ENCODE measurements at places on chromosomes 1 and 21.

GRCh38 chr1:212608959-212609700 is 569 bp downstream of the ATF3 start:
- no peak for DNase-seq

- no peak for DNase-seq
These were observed 10.0 kb downstream of the FAM229A start for GRCh38 chr1:32352239-32352745.

- DNase-seq = peak; percentile 81
These were observed 466 bp downstream of the VPS26C start for GRCh38 chr21:37266515-37267221.

DNA sequence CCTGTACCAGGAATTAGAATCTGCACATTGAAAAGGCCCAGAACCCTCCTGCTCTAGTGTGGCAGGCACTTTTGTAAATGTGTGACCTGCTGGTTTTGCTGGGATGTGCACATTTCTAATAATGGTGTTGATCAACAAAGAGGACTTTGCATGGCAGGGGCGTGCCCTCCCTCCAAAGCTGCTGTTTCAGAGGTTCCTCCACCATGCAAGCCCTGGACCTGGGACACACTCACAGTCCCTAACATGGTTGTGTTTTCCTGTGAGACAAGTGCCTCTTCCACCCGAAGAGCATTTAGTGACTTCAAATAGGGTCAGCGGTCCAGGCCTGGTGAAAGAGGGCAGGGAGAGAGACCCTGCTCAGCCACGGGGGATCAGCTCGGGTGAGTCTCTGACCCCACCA is 28.1 kb downstream of the TENT5C start:
- no peak for DNase-seq

GRCh38 chr1:58158506-58159433 is 387.8 kb downstream of the OMA1 start:
- no peak for DNase-seq

DNA sequence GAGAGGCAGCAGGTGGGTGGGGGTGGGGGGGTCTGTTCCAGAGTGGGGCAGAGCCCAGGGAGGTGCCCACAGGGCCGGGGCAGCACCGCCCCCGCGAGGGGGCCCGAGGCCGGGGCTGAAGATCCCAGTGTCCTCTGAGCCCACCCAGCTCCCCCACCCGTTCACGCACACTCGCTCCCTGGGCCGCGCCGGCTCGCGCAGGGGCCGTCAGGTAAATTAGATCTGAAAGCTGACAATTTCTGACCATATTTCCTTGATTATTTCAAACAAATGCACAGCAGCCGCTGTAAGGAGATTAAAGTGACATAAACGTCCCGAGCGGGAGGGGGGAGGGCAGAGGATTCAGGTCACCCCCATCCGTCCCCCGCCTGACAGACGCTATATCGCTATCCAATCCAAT is 118.0 kb downstream of the CASZ1 start:
- no peak for DNase-seq

DNA sequence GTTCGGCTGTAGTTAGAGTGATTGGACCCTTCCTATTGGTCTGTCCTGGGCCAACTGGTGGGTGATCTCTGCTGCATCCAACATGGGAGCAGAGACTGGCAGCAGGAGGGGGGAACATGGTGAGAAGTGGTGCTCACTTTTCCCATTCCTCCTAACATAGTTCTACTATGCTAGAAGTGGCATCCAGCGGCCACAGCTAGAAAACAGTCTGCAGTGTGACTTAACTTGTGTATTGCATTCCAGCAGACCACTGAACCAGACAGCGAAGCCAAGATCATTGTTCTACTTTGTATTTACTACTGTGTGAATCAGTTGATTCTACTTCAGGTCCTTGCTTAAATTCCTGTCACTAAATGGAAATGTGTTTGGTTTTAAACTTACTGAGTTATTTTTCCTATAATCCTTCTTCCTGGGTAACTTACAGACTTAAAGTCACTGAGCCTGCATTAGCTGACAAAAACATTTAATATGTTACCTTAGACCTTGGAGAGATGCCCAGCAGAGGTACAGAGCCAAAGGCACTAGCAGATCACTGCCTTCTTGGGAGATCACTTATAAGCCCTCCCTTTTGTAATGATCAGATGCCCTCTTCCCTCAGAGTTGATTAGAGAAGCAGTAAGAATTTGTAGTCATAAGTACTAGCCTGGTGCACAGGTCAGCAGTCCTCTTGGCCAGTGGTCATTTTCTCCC is 8.2 kb downstream of the FABP3 start:
- DNase-seq = no peak

GRCh38 chr1:27931759-27932158 is 3.0 kb upstream of the SMPDL3B start:
- DNase-seq = no peak

GRCh38 chr1:40439247-40439646 is 11.0 kb upstream of the ZFP69B start:
- DNase-seq = no peak

DNA sequence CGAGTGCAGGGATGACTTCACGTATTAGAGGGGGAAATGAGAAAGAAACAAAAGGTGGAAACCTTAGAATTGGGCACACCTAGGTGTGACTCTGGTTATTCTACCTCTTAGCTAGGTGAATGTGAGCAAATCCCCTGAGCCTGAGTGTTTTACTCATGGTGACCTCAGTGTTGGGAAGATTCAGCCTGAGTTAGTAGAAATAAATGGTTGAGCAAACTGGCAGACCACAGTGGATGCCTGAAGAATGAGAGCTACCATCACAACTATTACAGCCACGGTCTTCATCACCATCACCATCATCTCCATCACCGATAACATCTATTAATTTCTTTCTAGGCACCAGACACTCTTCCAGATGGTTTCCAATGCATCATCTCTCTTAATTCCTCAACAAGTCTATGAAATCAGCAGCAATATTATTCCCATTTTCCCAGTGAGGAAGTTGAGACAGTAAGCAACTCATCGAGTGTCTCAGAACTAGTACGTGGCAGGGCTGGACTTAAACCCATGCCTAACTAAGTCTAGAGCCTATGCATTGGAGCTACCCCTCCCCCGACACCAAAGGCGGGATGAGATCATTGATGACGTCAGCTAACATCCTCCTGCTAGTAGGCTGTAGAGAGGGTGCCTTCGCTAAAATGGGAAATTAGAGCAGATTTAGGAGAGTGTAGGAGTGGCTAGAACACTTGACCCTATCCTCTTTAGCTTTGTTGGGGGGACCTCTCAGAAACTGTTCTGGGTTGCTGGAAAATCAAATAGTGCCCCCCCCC is 7.9 kb upstream of the KAZN start:
- no peak for DNase-seq

GRCh38 chr1:217673387-217673786 is 42.2 kb downstream of the SPATA17 start:
- no peak for DNase-seq

DNA sequence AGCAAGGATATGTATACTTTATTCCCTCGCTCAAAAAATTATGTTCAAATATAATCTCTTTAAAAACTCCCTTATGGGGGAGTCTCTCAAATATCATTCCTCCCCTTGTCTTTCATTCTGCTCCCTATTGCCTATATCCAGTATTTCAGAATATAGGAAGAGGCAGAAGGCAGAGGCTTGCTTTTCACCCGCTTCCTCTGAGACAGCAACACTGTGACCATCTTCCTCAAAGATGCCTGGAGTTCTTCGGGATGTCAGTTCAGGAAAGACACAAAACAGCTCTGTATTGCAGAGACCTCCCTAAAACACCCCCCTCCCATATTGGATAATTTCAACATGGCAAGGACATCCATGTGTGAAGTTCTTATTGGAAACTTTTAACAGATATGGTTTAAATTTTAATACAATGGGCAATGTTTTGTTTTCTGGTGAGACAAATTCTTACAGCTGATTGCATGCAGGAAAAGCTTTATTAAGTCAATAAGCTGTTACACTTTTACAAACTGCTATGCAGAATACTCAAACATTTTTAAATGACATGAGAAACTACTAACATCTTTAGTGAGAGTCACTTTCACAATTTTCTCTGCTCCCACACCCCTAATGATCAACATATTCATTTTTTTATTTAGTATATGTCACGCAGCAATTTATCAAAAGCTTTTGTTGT is 4.8 kb downstream of the DIRAS3 start:
- no peak for DNase-seq

- DNase-seq = no peak
These were observed 312.6 kb downstream of the DPYD start for GRCh38 chr1:97608272-97608671.

DNA sequence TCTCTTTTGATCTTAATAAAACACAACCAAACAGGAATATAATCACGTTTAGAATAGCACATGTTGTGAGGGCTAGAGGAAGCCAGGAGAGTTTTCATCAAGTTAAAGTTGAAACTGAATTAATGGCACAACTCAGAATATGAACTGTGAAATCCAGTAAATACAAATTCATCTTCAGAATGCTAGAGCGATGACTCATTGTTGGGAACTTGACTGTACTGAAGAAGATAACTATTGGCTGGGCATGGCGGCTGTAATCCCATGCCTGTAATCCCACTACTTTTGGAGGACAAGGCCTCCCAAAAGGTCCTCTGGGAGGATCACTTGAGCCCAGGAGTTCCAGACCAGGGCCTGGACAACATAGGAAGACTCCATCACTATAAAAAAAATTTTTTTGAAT is 8.8 kb downstream of the SYF2 start:
- no peak for DNase-seq

- no peak for DNase-seq
These were observed 247.7 kb upstream of the PTBP2 start for GRCh38 chr1:96473791-96474434.

- DNase-seq = no peak
These were observed 5.1 kb upstream of the PARK7 start for GRCh38 chr1:7956218-7957032.

DNA sequence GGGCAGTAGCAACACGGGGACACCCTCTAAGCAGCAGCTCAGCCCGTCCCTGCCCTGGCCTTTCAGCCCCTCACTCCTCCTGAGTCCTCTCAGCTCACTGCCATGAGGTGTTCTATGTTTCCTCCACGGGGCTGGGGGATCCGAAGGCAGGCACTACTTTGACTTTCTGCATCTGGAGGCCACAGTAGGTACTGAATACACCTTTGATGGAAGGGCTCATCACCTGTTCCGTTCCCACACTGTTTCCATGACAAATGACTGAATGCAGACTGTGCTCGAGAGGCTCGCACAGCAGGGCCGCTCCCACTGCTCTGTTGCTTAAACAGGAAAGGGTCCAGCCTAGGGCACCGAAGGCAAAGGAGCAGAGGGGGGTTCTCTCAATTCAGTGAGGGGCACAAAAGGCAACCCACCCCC is 77.6 kb upstream of the DNAH14 start:
- DNase-seq = no peak

GRCh38 chr1:232105561-232105960 is 479.0 kb downstream of the DISC1 start:
- no peak for DNase-seq

DNA sequence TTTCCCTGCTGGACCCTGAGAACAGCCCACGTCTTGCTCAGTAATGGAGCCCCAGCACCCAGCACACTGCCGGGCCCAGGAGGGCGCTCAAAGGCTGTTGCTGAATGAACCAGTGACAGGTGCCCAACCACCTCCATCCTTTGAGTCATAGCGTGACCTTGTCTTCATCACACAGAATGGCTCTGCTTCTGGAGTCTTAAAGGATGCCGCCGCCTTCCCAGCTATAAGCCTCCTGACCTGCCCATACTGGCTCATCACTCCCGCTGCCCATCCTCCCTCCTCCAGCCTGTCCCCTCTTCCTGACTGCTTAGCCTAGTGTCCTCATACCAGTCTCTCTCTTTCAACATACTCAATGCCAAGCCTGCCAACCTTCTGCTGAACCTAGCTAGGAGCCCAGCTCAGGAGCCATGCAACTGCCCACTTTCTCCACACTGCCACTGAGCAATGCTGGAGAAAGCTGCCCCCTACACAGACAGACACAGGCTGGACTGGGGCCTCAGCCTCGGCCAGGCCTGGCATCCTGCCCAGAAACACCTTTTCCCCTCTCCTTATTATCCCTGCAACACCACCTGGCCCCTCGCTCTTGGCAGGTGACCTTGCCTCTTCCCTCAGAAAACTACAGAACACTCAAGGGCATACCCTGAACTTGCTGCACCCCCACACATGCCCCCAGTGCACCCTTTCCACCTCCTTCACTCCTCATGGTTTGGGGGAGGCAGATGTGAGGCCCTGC is 14.1 kb downstream of the TTC39A start:
- DNase-seq = no peak

- DNase-seq = no peak
These were observed 191.2 kb downstream of the RERE start for GRCh38 chr1:8625981-8626898.

DNA sequence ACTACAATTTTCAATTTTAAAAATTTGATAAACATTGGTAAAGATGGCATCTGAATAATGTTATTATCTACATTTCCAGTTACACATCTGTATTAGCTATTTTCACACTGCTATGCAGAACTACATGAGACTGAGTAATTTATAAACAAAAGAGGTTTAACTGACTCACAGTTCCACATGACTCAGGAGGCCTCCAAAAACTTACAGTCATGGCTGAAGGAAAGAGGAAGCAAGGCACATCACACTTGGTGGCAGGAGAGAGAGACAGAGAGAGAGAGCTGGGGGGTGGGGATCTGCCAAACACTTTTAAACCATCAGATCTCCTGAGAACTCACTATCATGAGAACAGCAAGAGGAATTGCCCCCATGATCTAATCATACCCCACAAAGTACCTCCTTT is 850.0 kb downstream of the LTN1 start:
- no peak for DNase-seq

- DNase-seq = peak; percentile 92
These were observed 55.7 kb upstream of the CD1D start for GRCh38 chr1:158124999-158125398.

DNA sequence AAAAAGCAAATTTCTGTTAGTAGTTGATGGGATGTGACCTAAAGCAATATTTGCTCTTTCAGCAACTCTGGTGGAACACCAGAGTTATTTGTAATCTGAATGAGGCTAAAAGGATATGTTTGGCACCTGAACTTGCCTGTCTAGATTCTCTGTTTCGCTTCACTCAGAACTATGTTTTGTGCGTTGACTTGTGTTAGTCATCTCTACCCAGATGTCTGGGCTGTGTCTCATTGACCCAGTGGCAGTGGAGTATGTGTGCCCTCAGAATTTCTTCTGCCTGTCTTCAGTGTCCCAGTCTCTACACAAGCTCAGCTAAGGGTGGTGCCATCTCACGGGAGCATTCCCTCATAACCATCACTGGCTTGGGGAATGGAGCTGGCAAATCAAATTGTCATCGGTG is 13.9 kb downstream of the KCNK1 start:
- no peak for DNase-seq

DNA sequence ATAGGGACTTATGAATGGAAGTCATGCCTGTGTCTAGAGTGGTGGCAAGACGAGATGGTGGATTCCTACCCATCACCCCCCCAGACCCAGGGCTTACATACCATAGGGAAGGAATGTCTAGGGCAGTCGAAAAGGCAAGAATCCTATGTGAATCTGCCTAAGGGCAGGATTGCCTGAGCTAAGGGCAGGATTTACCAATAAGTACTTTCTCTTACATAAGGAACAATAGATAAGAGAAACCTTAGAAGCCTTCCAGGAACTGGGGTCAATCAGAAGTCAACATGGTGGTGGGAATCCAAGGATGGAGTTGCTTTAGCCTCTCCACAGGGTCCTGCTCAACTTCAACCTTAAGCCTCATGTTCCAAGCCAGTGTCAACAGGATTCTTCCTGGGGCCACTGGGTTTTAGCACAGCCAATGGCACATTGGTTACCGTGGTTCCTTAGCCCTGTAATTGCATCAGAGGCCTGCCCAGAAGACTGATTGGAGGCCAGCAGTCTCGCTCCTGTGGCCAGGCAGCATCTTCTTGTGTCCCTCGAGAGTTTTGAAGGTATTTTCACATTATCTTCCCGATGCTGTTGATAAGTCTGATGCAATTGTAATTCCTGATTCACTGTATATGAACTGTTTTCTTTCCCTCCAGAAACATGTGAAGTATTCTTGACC is 20.7 kb downstream of the BACE2 start:
- no peak for DNase-seq

Data from NCI-H187 (cell line).